ENCODE measurements at places on chromosomes 13 and 19.

GRCh38 chr13:85148009-85148408 lies 651.2 kb downstream of the SLITRK6 start:
- no peak for DNase-seq

GRCh38 chr19:5822181-5822844 lies 17.2 kb downstream of the FUT6 start:
- no peak for DNase-seq

DNA sequence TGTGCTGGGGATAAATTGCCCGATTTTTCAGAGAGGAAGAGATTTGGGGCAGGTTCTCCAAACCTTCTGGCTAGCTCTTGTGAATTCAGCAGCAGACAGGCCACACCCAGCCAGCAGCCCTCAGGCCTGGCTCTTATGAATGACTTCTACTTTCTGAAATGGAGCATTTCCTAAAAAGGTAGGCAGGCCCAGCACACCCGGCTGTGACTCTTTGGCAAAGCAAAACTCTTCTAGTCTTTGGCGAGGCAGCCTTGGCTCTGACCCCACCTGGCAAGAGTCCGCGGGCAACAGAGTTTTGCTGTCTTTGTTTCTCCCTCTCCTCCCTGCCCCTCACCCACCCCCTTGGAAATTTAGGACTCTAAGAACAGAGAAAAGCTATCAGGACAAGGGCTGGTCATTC lies 221.2 kb downstream of the ZNF536 start:
- DNase-seq: no peak

GRCh38 chr19:15468675-15469512 lies 4.5 kb upstream of the RASAL3 start:
- no peak for DNase-seq

DNA sequence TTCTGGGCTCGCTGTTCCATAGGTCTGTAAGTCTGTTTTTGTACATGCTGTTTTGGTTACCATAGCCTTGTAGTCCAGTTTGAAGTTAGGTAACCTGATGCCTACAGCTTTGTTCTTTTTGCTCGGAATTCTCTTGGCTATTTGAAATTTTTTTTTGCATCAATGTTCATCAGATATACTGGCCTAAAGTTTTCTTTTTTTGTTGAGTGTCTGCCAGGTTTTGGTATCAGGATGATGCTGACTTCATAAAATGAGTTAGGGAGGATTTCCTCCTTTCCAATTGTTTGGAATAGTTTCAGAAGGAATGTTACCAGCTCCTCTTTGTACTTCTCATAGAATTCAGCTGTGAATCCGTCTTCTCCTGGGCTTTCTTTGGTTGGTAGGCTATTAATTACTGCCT lies 397.8 kb upstream of the HTR2A start:
- no peak for DNase-seq

DNA sequence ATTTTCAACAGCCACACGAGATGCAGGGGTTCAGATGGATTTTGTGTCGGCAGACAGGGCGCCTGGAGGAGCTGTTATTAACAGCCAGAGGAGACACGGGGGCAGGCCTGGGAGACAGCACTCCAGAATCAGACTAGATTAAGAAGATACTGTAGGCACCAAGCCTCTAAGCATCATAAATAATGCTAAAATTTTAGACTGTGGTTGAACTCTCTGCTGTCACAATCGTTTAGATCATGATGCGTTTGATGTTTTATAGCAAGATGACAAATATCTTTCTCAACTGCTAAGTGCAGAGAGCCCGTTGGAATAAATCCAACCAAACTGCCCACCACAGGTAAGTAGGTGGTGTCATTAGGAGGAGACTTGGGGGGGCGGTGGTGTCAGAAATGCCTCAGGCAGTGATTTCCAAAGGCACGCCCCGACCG lies 63.9 kb downstream of the CEBPG start:
- DNase-seq: no peak

- no peak for DNase-seq
Observed at GRCh38 chr13:74560325-74560724, 426.1 kb upstream of the KLF12 start.

DNA sequence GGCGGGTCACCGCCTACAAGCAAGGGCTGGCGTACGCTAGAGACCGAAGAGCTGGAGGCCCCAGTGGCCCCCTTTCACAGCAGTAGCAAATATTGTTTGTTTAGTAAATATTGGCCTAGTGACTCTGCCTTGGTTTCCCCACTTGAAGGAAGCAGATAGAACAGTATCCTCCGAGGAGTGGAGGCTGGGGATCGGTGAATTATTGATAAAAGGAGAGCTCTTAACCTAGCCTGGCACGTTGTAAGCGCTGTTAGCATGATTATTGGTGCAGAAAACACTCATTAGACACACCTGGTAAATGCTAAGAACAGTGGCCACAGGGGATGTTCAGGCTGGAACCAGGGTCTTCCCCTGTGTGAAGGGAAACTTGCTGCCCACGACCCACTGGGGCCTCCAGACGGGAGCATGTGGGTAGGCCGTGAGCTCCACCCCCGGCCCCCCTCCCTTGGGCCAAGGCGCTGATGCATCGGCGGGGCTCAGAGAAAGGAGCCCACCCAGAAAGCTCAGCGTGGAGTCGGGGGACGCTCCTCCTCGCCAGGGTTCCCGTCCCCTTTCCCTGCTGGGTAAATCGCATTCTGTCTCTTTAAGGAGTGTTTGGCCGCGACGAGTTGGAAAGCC lies 2.3 kb downstream of the IER2 start:
- no peak for DNase-seq

DNA sequence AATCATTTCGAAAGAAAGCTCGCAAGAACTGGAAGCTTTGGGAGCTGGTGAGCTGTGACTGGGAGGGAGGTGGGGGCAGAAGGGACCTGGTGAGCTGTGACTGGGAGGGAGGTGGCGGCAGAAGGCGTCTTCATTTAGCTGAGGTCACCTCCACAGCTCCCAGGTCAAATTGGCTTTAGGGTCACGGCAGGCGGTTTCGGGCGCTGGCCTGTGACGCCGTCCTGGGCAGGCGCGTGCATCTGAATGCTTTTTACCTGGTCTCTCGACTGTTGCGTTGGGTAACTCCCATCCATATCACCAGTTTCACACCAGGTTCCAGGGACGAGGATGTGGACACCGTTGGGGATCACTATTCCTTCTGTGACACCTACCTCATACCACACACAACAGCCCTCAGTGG lies 29.2 kb downstream of the C2CD4C start:
- DNase-seq: no peak

GRCh38 chr13:32278426-32278825 lies 36.7 kb downstream of the ZAR1L start:
- no peak for DNase-seq

DNA sequence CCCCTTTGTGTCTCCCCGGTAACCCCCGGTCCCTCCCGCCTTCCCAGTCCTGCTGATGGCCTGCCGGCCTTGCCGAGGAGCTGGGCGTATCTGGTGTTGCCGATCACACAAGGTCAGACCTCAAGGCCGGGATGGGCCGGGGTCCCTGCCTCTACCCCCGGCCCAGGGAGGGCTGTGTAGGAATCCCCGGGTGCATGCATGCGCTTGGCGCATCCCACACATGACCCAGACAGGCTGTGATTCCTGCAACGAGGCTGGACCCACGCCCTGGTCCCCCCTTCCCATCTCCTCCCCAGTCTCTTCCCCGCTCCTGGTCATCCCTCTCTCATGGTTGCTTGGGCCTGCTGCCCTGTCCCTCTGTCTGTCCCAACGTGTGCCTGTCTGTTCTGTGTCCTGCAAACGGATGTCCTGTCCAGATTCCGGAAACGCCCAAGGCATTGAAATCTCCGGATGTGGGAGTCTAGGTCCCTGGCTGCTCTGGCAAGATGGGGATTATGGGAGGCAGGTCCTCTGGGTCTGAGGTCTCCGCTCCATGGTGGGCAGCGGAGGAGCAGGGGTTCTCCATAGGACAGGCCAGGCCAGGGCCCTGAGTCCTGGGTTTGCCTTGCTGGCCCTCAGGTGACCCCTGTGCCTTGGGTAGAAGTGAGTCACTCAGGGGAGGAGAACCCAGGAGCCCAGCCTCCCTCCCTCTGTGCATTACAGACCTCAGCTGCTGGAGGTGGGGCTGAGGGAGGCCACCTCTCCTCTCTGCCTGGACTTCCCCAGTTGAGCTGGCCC lies 1.6 kb downstream of the PKN1 start:
- peak; percentile 67 for DNase-seq

- DNase-seq: peak; percentile 22
Observed at GRCh38 chr19:35168196-35168595, 13.7 kb downstream of the FXYD5 start.

DNA sequence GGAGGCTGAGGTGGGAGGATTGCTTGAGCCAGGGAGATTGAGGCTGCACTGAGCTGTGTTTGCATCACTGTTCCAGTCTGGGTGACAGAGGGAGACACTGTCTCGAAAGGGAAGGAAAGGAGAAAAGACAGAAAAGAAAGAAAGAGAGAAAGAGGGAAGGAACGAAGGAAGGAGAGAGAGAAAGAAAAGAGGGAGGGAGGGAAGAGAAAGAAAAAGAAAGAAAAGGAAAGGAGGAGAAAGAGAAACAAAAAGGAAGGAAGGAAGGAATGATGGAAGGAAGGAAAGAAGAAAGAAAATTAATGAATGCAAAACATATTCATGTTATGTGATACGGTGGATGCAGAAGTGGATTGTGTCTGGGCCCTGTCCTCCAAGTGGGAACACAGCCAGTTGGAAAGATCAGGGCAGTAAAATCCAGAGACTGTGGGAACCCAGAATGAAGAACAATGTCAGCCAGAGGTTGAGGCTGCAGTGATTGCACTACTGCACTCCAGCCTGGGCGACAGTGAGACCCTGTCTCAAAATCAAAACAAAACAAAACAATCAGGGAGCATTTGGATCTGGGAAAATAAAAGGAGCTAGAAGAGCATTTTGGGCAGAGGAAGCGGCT lies 6.2 kb downstream of the PHLDB3 start:
- DNase-seq: no peak

DNA sequence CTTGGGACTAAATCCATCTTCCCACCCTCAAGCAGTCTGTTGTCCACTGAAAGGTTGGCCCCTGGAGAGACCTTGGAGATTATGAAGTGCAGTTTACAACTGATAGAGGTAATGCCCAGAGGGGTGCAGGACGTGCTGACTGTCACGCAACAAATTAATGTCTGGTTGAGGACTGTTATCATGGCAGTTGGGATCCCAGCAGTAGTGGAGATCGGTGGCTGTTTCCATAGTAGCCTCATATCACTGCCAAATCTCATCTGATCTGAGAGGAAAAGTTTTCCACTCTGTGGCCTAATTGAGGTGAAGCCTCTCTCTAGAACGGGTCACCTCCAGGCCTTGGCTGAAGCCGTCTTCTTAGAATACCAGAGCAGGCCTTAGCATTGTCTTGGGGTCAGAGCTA lies 4.1 kb downstream of the TECR start:
- no peak for DNase-seq

- DNase-seq: no peak
Observed at GRCh38 chr13:36919171-36919832, 736 bp downstream of the SMAD9 start.

DNA sequence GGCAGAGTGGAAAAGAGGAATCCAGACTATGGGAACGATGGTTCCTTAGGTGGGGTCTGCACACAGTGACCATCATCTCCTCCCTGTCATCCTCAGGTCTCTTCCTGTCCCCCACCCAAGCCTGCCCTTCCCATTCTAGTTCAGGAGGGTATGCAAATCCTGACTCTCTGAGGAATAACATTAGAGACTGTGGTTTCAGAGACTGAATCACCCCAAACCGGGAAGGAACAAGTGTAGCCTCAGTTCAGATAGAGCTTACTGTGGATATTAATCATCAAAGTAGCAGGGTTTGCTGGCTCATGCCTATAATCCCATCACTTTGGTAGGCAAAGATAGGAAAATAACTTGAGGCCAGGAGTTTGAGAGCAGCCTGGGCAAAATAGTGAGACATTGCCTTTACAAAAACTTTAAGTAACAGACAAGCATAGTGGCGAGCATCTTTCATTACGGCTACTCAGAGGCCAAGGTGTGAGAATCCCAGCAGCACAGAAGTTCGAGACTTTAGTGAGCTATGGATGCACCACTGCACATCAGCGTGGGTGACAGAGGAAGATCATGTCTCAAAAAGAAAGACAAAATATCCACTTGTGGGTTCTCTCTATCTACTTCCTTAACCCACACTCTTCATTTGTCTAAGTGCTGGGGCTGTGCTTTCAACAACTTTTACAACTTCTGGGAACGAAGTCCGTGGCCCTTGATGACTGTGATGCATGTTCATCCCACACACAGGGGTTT lies 19.3 kb upstream of the LGALS13 start:
- DNase-seq: peak; percentile 26

GRCh38 chr19:3194106-3195087 lies 8.7 kb downstream of the NCLN start:
- no peak for DNase-seq

- DNase-seq: peak; percentile 40
Observed at GRCh38 chr19:1469255-1470054, 9.6 kb downstream of the C19orf25 start.

- no peak for DNase-seq
Observed at GRCh38 chr13:75607447-75607846, 28.7 kb upstream of the LMO7 start.

- DNase-seq: peak; percentile 67
Observed at GRCh38 chr19:45591004-45591637, 6.5 kb upstream of the OPA3 start.

- no peak for DNase-seq
Observed at GRCh38 chr19:49910179-49910578, 13.5 kb upstream of the IL4I1 start.

GRCh38 chr13:72390909-72391308 lies 336.5 kb downstream of the MZT1 start:
- no peak for DNase-seq

DNA sequence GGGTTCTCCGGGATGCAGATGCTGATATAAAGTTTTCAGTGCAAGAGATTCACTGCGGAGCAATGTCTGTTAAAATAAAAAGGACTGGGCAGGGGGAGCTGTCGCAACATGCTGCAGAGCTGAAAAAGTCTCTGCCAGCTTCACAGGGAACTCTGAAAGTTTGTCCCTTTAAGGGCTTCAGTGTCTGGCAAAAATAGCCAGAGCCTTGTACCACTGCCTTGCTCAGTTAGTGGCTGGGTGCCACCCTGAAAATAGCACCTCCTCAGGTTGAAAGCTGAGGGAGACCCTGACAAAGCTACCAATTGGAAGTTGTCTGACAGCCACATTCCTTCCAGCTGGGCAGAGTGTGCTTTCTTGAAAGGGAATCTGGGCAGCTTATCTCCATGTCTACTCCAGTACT lies 3.0 kb upstream of the NDFIP2 start:
- no peak for DNase-seq

GRCh38 chr19:49549045-49549444 lies 21.2 kb downstream of the RCN3 start:
- DNase-seq: no peak

GRCh38 chr13:106372199-106373155 lies 163.0 kb downstream of the EFNB2 start:
- DNase-seq: no peak

DNA sequence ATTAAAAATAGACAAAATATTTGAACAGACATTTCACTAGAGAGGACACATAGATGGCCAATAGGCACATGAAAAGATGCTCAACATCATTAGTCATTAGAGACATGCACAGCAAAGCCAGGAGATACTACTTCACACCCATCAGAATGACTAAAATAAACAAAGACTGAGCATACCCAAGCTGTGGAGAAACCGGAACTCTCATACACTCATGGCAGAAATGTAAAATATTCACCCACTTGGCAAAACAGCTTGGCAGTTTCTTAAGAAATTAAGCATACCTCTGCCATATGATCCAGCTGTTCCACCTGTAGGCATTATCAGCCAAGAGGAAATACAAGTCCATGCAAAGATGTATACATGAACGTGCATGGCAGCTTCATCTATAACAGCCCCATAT lies 213.4 kb downstream of the TSHZ3 start:
- DNase-seq: no peak

GRCh38 chr13:57673197-57673596 lies 41.7 kb downstream of the PCDH17 start:
- no peak for DNase-seq
